Stimulated activated CD4-positive, alpha-beta T cell treated with anti-CD3 and anti-CD28 coated beads, Interleukin-4, amount 100 ng/mL, for 1 hour (primary cell): ENCODE measurements at places on chromosomes 3 and 15.

DNA sequence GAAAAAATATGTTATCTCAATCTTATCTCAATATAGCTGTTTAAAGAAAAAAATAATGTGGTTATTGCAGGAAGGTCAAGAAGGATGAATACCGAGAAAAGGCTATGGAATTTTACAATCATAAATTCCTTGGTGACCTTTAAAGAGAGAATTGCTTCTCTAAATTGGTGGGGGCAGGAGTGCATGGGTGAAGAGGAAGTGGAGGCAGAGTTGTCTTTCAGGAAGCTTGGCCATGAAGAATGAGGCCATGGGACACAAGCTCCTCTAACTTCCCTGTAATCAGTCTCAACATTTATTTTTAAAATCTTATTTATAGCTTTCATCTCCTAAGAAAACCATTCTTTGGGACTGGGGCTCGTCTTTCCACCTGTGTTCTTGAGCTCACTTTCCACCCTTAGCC is 22.4 kb upstream of the ALDH1A2 start:
- DNase-seq = no peak

DNA sequence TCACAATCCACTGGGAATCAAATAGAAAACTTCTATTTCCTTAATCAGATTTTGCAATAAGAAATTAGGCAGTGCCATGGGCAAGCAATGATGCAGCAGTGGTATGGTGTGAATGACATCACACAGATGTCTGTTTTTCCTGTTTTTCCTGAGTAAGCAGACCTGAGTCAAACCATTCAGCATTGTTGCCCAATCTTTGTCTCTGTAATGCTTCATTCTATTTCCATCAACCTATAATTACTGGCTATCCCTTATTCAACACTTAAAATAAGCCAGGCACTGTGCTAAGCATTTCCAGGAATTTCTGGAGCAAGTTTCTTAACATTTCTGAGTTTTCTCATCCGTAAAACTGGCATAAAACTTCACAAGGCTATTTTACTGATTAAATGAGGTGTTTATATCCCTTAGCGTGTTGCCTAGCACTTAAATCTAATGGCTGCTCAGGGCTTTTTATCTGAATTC is 11.3 kb upstream of the OXSR1 start:
- no peak for DNase-seq

DNA sequence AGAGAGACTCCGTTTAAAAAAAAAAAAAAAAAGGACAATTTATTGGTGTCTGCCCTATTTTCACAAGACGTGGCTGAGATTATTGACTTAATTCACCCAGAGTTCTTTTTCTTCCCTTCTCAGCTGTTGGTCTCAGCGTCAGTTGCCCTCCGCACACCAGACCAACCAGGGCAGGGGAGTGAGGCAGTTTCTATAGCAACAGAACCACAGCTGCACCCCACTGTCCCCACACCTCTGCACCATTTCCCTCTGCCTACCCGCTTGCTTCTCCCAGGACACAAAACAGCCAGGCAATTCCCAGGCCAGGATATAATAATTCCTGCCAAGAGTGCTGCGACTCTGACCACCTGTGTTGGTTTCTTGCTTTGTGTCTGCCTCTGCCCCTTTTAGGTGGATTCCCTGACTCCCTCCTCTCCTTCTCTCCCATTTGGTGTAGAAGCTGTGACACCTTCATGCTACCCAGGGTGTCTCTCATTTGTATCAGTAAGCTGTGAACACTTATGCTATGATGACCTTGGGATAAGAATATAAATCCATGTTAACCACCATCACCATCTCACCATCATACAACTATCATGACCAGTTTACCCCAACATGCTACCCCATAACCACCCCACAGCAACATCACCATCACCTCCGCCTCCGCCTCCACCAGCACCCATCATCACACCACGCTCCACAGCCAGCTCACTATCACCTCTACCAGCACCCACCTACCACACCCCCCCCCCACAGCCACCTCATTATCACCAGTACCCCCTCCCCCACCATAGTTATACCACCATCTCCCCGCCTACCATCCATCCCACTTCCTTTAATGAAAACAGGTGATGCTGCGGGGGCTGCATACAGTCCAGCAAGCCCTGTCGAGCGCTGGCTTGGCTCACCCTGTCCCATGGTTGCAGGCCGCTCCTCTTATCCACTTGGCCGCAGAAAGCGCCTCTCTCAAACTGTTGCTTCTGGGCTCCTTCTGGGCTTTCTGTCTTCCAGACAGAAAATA is 589 bp downstream of the EPB42 start:
- no peak for DNase-seq

DNA sequence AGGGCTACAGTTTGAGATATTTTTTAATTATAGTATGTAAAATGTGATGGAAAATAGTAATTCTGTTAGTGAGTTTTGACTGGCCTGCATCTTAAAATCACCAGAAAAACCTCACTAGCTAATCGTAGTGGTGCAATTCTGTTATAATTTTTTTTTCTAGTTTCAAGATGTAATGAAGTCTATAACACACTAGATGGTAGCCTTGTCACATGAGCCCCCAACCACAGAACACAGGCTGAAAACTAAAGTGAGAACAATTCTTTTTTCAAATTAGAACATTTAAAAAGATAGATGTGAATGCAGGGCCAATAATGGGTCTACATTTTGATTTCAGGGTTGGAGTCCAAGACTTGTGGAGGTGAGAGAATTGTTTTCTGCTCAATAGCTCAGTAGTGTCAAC is 83.3 kb upstream of the KCNH8 start:
- DNase-seq = no peak

GRCh38 chr3:51522273-51522962 is 16.1 kb upstream of the RAD54L2 start:
- DNase-seq = no peak

- no peak for DNase-seq
Measured at GRCh38 chr3:64268926-64269325, 43.7 kb upstream of the PRICKLE2 start.

DNA sequence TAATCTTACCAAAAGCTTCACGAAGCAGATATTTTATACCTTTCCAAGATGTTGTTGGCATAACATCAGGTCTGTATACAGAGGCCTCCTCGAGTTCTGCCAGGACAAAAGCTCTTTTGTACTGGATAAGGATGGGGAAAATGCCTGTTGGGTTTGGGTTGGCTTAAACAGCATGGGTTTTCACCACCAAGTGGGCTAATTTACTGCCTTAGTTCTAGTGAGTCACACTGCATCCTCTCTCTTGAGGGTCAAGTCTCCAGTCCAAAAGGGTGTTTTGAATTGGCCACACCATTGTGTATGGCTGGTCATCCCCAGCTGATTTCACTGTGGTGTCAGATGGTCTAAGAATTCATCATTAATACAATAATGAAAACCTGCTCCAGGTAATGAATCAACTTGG is 26.1 kb upstream of the BHLHE40 start:
- no peak for DNase-seq

DNA sequence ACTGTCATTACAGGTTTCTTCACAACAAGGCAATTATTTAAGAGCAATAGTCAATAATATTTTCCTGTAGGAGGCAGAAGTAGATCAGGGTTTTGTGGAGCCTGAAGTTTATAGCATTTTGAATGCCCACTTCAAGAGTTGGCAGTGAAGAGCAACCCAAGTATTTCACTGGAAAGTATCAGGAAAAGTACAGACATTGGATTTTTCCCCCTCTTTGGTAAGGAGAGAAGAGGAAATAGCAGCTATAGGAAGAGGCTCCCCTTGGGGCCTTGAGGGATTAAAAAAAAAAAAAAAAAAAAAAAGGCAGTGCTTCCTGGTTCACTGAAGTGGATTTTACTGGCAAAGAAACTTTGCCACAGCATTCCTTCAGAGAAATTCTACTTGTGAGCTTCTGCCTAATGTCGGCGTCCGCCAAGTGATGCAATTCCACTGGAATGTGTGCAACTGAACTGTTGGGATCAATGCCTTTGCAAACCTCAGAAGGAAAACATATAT is 5.7 kb upstream of the CNTN6 start:
- DNase-seq = no peak

DNA sequence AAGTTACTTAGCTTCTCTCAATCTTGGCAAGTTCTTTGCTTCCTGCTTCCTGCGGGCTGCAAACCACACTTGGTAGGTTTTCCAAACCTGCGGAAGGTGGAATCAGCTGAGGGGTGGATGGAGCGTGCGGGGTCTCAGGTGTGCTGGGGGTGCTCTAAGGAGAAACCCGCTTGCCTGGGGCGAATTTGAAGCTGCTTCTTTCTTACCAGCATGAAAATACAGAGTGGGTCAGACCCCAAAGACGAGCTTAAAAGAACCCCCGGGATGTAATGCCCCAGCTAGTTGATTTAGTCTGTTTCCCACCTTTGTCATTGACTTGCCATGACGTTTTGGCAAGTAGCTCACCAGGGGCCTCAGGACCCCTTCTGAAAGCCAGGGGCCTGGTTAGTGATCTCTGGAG is 28.8 kb upstream of the CORO2B start:
- DNase-seq = no peak

- DNase-seq = no peak
Measured at GRCh38 chr3:129036222-129037092, 24.1 kb upstream of the GP9 start.

DNA sequence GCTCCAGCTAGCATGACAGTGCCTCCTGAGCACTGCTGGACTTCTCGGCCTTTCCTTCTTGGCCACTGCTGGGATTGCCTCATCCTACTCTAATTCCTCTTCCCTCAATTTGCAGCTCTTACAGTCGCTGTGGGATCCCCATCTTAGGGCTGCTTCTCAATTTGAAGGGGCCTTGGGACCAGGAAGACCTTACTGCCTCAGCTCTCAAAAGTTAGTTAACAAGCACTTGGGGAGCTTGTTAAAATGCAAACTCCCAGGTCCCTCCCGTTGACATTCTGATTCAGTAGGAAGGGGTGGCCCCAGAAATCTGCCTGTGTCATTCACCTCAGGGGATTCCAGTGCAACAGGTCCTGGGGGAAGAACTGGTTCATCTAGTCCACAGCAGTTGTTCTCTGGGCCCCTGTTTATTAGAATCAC is 14.8 kb downstream of the BDH1 start:
- DNase-seq = no peak

DNA sequence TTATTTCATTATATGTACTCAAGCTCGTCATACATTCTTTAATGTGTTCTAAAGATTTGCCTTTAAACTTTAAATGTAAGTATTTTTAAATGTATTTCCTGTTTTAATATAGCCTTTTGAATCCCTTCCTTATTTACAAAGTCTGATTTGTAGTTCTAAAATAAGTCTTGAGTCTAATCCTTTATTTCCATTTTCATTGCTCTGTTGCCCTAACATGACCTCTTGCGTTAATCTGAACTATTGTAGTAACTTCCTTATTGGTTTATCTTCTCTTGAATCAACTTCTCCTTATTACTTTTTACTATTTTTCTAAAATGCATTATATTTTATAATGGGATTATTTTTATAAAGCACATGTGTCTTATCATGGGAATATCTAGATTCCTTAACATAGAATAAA is 24.0 kb downstream of the KNL1 start:
- no peak for DNase-seq

DNA sequence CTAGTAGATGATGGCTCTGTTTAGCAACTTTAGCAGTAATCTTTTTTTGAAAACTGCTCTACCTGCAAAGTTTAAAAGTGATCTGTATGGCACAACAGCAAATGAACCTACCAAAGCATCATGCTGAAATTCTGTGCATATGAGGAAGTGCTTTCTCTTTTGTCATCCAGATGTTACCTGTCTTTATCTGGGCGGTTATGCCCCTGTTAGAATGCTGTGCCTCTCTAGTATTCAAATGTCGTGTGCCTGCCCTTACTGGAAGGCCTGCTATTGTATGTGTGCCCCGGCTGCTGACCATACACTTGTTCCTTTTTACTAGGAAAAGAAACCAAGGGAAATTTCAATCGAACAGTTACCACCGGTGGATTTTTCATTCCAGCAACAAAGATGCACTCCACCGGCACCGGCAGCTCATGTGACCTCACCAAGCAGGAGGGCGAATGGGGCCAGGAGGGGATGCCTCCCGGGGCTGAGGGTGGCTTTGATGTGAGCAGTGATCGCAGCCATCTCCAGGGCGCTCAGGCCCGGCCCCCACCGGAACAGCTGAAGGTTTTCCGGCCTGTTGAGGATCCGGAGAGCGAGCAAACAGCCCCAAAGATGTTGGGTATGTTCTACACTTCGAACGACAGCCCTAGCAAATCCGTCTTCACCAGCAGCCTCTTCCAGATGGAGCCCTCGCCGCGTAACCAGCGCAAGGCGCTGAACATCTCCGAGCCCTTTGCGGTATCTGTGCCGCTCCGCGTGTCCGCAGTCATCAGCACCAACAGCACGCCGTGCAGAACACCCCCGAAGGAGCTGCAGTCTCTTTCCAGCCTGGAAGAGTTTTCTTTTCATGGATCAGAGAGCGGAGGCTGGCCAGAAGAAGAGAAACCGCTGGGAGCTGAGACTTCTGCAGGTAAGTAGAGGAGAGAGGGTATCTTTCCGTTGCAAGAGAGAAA is 61.6 kb downstream of the TMEM39A start:
- DNase-seq = no peak

- no peak for DNase-seq
Measured at GRCh38 chr3:45120359-45121158, 25.6 kb downstream of the CDCP1 start.

GRCh38 chr15:64842096-64842939 is 603 bp downstream of the PLEKHO2 start:
- DNase-seq = no peak

- no peak for DNase-seq
Measured at GRCh38 chr15:86278586-86278985, 198.9 kb downstream of the AGBL1 start.

- no peak for DNase-seq
Measured at GRCh38 chr3:42192334-42193200, 73.4 kb downstream of the CCK start.

DNA sequence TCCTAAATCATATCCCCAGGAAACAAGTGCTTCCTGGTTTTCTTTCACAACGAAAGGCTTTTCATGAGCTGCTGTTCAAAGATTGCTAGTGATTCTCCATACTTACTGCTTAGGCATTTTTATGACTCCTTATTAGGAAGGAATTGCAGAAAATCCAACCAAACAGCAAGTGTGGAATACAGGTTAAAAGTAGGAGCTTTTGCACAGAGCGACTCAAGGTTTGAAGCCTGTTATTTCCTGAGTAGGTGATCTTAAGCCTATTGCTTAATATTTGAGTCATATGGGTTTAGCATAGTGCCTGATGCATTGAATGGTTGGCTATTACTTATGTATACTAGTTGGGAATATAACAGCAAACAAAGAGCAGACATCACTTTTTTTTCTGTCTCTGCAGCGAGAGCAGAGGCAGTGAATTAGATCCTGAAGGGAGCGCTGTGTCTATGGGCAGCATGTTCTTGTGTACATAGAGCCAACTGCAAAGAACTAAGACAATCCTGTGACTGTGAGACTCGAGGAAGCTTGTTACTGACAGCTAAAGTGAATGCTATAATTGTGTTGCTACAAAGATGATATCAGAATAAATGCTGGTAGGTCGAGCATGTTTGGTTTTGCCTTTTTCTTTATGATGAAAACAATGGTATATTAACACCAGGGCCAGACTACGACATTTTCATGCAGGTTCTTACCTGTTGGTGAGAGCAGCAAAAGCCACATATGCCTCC is 6.3 kb downstream of the TM4SF1 start:
- DNase-seq = no peak

DNA sequence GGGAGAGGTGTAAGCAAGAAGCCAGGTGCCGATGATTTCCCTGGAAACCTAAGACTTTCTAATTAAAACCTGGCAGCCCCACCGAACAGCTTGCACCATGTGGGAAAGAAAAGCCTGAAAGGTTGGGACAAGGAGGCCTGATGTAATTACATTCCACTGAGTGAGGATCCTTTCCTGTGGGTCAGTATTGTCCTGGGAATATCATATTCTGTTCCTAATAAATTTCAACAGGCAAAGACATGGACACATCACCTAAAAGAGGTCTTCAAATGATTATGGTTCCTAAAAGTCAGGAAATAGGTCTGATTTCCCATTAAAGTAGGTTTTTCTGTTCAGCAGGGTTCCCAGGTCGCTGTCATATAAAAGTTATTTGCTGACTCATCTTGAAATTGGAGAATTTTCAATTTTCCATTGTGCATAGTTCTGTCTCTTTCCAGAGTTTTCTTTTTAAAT is 58.5 kb downstream of the DUT start:
- no peak for DNase-seq
